Omental fat pad (tissue), 4 donors: ENCODE measurements at places on chromosomes 2 and 18. TPM values are rescaled to one million over a fixed set of nuclear protein-coding genes. Genes with fewer than 3 reads are reported as not detected.

DNA sequence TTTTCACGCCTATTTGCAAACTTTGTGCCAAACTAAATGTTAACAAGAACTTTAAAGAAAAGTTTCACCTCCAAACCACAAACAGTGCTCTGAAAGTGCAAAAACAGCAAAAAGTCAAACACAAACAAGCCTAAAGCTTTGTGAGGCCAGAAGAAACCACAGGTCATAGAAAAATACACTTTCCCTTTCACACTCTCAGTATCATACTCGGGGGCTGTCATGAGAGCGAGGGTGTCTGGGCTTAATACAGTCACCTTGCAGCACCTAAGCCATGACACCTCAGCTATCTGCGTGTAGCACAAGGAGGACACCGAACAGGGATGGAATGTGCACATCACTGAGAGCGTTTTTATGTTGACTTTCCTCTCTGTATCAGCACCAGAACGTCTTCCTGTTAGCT, 26.6 kb upstream of the SEH1L start:
- no peak for DNase-seq

- DNase-seq, result no peak
Measured at GRCh38 chr18:58716060-58716756, 44.9 kb downstream of the MALT1 start.

DNA sequence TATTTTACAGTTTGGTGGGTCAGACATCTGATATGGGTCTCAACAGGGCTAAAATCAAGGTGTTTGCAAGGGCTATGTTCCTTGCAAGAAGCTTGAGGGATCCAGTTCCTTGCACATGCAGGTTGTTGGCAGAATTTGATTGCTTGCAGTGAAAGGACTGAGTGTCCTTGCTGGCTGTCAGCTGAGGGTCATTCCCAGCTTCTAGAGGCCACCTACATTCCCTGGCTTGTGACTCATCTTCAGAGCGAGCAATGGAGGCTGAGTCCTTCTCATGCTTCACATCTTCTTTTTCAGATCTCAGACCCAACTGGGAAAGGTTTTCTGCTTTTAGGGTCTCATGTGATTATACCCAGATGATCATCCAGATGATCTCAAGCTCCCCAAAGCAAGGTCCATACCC, 12.4 kb downstream of the MEX3C start:
- DNase-seq, result no peak

DNA sequence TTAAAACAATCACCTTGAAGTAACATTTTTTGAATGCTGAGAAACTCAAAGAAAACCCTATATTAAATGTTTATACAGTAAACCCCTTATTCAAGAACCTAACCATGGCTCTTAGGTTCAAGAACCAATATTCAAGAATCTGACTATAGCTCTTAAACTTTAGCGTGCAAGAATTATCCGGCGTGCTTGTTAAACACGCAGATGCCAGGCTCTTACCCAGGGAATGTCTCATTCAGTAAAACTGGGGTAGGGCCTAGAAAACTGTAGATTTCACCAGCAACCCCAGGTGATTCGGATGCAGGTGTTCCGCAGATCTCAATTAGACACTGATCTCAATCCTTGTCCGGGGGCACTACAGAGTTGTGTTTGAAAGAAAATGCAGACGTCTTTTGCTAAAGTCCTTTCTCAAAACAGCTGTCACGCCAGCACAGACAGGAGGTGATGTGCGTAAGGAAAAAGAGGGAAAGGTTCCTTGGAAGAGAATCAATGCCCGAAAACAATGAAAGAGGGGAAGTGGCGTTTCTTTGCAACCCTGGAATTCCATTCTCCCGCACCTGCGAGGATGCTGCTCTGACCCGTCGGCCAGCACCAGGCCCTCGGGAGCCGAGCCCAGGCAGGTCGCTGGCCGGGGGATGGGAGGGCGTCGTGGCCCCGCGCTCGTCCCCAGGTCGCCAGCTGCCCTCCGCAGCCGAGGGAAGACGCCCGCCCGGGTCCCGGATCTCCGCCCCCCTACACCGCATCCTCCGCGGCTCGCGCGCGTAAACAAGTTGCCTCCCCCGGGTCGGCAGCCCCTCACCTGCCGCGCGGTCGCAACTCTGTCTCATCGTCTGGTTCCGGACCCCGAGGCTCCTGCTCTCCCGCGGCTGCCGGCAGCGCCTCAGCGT, 851 bp downstream of the EIF2AK3 start:
- no peak for DNase-seq

Gene C2orf66
- total RNA-seq, result 0.38 TPM

Gene HOXD3
- total RNA-seq, result 0.65 TPM

Gene CHRNA1
- total RNA-seq, result not detected

Gene SDC1
- 1.2 TPM for total RNA-seq

Gene TNS1
- 135 TPM for total RNA-seq
